ENCODE measurements at places on chromosomes 5 and 9.

DNA sequence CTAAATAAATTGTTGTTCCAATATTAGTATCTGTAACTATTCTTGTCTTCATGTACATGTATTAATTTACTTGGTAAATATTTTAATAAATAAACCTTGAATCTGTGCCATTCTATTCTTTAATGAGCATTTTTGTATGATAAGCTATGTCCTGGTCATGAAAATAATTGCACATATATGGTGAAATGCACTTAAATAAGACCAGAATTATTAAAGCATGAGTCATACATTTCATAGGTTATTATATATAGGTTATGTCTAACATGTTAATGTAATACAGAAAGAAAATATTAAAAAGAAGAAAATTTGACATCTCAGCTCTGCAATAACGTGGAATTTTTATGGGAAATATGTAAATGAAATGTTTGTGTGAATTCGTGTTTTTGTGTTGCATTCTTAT lies 1168.1 kb downstream of the TAF11L14 start:
- DNase-seq: no peak

GRCh38 chr5:152523964-152524363 lies 118.9 kb upstream of the NMUR2 start:
- no peak for DNase-seq

GRCh38 chr9:89388084-89388867 lies 70.0 kb downstream of the SECISBP2 start:
- no peak for DNase-seq

DNA sequence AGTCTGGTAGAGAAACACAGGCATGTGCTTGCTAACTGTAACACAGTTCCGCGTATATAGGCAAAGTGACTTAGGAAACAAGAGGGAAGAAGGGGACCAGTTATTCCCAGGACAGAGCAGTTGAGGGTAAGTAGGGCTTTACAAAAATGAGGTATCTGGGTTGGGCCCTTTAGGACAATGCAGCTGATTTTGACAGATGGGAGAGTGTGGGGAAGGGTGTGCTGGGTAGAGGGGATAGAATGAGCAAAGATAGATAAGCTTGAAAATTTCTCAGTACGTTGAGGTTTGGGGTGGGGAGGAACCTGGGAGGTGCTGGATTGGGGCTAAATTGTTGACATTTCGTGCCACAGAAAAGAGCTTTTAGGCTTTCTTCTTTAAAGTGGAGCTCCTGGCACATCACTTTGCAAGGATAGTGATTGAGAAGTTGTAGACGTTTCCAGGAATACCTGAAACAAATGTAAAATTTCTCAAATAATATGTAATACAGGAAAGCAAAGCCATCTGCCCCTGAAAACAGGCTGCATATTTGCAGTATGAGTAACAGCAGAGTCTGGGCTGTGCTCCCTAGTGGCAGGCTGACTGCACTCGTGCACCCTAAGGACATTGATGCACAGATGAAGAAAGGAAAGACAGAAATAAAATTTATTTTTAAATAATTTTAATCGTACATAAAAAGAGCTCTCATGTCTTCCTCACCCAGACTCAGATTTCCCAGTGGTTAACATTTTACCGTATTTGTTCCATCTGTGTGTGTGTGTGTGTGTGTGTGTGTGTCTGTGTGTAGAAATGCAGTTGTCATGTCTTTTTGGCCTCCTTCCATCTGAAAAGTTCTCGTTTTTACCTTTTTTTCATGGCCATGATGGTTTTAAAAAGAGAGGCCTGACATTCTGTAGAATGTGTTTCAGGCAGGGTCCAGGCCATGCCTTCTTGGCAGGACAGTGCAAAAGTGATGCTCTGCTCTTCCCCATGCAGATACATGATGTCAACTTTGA lies 144.9 kb upstream of the DMRT1 start:
- DNase-seq: peak; percentile 64

DNA sequence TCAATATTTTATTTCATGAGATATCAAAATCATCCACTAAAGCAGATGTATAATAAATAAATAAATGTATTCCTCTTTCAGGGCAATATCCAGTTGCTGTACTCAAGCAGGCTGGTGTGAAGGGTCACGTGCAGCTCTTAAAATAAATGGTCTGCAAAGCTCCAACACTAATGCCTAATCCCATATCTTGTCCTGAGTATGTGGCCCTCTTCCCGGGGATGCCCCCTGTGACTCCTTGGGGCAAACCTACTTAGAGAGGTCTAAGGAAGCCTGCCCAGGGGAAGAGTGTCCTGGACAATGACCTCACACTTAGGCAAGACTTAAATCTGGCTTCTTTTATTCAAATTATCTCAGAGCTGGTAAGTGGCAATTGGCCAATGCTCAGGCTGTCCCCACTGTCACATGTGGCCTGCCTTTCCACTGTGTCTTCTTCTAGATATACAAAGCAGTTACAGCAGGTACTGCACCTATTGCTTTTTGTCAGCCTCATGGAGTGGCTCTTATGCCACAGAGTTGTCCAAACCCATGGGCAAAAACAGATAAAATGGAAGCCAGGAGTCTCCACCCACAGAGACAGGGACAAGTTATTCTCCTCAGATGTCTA lies 55.3 kb downstream of the SEMA5A start:
- DNase-seq: no peak

- DNase-seq: no peak
These were observed 341.4 kb downstream of the DIRAS2 start for GRCh38 chr9:90301277-90301653.

DNA sequence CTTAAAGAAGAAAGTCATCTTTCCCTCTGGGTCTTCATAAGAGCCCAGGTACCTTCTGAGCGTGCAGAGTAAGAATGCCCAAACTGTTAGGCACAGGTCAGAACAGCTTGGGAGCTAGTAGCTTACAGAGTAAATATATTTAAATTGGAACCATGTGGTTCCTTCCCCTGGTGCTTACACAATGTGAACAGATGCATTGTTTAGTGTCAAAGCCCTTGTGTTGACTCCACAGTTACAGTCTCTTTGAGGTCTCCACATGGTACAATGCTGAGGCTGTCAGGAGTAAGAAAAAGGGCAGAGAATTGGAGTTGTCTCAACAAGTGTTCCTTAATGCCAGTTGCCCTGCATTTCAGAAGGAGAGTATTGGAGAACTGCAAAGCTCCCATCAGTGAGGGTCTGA lies 188.5 kb downstream of the PAPPA start:
- DNase-seq: no peak

DNA sequence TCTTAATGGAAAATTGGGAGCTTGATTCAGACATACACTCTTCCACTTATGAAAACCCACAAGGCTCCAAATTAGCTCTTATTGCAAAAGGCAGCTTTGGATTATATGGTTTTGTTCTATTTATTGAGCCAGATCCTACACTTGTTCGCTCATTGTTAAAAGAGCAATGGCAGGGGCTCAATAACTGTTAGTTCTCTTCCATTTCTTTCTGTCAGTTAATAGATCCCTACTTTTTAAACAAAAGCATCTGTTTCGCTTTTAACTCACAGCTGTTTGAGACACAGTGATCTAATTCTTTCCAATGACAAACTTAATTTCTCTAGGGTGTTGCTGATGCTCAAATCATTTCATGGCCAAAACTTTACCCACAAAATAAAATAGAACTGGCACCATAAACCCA lies 11.7 kb downstream of the C5 start:
- DNase-seq: no peak

DNA sequence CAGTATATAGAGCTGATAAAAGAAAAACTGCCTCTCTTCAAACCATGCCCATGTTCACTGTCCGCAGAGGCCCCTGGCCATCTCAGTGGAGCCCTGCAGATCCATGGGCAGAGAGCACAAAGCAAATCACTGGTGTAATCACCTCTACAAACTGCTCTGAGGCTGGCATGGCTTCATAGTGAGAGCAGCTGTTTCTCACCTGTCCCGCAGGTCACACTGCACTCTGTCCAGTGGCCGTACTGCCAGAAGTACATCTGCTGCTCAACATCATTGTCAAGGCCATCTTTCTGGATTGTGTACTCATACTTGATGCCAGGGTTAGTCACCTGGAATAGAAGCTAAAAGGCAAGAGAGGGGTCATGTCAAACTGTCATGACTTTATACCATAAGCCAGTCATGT lies 173.3 kb downstream of the TARS1 start:
- DNase-seq: no peak

DNA sequence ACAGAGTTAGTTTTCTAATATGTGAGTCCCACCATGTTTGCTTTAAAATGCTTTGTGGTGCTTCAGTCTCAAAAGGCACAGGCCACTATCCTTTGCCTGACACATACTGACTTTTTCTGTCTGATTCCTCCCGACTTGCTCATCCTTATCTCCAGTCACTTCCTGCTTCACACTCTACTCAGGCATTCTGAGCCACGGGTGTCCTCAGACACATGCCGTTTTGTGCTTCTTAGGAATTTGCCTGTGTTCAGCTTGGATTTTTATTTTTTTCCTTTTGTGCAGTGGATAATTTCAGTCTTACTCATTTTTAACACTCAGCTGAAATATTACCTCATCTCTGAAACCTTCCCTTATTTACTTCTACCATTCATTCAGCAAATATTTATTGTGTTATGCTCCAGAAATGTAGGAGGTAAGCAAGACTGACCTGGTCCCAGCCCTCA lies 54.1 kb downstream of the MAN2A1 start:
- DNase-seq: no peak

- DNase-seq: no peak
These were observed 85.5 kb downstream of the DTWD2 start for GRCh38 chr5:118902656-118903438.

GRCh38 chr9:6876195-6876894 lies 118.6 kb downstream of the KDM4C start:
- no peak for DNase-seq

DNA sequence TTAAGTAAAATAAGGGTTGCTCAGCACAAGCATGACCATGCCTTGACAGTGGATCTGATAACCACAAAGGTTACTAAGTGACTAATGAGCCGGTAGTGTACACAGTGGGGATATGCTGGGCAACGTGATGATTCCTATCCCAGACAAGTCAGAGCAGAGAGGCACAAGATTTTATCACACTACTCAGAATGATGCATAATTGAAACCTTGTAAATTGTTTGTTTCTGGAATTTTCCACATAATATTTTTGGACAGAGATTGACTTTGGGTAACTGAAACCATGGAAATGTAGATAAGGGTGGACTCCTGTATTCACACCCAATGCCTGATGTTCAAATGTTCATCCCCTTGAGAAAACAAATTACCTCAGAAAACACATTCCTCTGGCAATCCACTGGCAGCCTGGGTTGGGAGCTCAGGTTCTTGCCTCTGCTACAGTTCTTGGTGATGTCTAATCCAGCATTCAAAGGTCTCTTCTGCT lies 16.2 kb upstream of the ERAP1 start:
- no peak for DNase-seq

DNA sequence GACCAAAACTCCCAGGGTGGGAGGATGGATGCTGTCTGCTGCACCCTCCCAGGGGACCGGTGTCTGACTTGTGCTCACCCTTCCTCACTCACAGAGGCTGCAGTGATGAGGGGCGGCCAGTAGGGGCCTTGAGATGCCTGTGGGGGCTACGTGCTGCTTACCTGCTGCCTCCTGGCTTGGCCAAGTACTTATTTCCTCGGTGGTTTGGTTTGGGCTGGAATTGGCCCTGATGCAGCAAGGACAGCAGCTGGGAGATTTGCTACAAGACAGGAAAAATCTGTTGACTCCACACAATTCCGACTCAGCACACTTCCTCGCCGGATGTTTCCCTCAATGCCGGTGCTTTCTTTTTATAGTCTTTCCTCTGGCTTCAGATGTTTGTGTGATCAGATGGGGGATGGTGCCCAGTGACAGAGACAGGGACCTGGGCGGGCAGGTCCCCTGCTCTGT lies 6.6 kb downstream of the PCDH12 start:
- no peak for DNase-seq

- DNase-seq: peak; percentile 84
These were observed 10.0 kb upstream of the ARAP3 start for GRCh38 chr5:141691867-141692532.

- DNase-seq: no peak
These were observed 65.8 kb upstream of the CDK5RAP2 start for GRCh38 chr9:120645760-120646159.

DNA sequence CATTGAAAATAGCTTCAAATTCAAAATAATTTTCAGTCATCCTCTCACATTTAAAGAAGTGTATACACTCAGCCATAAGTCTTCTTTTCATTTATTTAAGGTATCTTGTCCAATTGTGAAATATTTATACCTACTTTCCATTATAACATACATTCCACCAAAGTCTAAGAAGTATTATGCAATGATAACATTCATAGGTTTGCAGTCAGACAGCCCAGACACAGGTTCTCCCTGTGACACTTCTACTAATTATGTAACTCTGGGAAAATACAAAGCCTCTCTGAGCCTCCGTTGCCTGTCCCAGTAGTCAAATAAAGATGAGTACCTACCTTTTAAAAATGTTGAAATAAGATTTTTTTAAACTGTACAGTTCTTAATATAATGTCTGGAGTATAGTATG lies 320.9 kb upstream of the RPS23 start:
- no peak for DNase-seq

GRCh38 chr9:115135821-115136778 lies 18.1 kb upstream of the TNC start:
- DNase-seq: no peak

GRCh38 chr5:64156261-64156660 lies 9.4 kb upstream of the RNF180 start:
- DNase-seq: no peak

DNA sequence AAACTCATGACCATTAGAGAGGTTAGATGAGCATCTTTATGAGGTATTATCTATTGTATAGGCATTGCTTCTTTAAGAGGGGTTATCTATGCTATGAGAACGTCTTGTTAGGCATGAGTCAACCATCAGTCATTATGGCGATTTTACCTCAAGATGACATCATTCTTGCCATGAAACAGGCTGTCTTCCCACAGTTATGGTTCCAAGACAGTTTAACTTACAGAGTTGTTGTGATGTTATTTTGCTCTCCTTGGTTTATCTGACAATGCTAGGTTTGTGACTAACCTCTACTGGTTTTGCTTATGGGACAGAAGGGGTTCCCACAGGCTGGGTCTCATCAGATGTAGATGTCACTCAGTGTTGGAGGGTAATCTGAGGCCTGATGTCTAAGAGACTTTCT lies 1864.7 kb upstream of the ACO1 start:
- no peak for DNase-seq

- DNase-seq: peak; percentile 29
These were observed 24.4 kb upstream of the TRIO start for GRCh38 chr5:14118551-14119320.

DNA sequence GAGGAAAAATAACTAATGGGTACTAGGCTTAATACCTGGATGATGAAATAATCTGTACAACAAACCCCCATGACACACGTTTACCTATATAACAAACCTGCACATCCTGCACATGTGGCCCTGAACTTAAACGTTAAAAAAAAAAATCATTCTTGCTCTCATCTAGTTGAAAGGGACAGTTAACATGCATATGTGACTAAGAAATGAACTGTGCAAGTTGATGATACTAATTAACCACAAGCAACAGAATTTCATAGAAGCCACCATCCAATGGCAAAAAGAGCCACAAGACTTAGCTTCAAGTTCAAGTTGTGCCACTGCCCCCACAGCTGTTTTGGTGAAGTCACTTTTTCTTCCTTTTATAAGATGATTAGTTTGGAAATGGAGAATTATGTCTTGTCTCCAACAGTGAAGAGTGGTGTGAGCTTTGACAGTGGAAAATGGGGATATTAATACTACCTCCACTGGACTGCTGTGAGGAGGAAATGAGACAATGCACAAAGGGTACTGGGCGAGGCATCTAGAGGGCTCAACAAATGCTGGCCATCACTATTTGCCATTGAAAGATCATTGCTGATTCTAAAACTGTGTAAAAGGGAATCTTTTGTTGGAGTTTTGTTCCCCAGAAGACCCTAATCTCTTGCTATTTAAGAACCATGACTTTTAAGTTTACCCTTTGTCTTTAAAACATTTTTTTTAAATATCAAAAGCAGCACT lies 202.1 kb downstream of the EBF1 start:
- no peak for DNase-seq

- DNase-seq: no peak
These were observed 3.7 kb downstream of the MSX2 start for GRCh38 chr5:174727794-174728680.
